Activated CD8-positive, alpha-beta T cell treated with anti-CD3 and anti-CD28 coated beads for 36 hours (primary cell): ENCODE measurements at places on chromosomes 2 and 18. TPM values are rescaled to one million over a fixed set of nuclear protein-coding genes. Genes with fewer than 3 reads are reported as not detected.

TM4SF20 gene
- not detected for total RNA-seq

HOXD8 gene
- not detected for total RNA-seq

SH2D6 gene
- 0.77 TPM for total RNA-seq

DUSP11 gene
- total RNA-seq = 25.4 TPM

CFAP210 gene
- not detected for total RNA-seq

NAT8 gene
- not detected for total RNA-seq
